ENCODE measurements at places on chromosomes 2 and 18.

DNA sequence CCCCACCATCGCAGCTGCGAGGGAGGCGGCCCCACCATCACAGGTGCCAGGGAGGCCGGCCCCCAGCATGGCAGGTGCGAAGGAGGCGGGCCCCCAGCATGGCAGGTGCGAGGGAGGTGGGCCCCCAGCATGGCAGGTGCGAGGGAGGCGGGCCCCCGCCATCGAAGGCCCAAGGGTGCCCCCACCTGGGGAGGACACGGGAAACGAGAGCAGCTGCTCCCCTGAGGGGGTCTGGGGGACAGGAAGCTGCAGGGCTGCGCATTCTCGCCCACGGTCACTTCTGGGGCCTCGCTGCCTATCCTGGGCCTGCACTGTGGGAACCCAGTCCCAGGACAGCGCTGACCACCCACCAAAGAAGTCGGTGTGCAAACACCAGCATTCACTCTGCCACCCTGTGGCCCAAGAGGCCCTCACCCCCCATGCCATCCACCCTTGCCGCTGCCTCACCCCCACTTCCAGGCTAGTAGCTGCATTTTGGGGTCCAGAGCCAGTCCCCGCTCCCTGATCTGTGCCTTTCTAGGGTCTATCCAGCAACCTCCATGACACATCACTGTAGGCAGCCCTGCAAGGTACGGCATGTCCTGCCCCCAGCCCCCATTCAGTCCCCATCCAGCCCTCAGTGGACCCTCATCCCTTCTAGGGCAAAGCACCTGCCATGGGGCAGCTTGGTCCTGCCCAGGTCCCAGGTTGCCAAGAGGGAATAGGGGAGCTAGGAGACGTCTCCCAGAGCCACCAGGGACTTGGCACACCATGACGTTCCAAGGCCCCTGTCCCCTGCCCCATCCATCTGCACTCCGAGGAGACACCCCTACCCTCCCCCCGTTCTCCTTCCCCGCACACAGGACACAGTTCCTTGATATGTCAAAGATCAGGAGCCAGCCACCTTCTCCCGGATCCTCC, 24.0 kb upstream of the GPC1 start:
- no peak for DNase-seq

GRCh38 chr18:8942021-8942908, 160.2 kb upstream of the NDUFV2 start:
- DNase-seq = no peak

DNA sequence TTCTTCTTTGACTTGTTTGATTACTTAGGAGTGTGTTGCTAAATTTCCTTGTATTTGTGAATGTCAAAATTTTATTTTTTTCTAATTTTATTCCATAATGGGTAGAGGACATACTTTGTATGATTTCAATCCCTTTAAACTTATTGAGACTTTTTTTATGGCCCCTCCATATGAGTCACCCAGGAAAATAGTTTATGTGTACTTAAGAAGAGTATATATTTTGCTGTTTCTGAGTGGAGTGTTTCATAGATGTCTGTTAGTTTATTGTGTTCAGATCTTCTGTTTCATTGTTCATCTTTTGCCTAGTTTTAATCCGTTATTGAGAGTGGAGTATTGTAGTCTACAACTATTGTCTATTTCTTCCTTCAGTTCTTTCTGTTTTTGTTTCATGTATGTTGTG, 81.9 kb downstream of the EPB41L5 start:
- no peak for DNase-seq

DNA sequence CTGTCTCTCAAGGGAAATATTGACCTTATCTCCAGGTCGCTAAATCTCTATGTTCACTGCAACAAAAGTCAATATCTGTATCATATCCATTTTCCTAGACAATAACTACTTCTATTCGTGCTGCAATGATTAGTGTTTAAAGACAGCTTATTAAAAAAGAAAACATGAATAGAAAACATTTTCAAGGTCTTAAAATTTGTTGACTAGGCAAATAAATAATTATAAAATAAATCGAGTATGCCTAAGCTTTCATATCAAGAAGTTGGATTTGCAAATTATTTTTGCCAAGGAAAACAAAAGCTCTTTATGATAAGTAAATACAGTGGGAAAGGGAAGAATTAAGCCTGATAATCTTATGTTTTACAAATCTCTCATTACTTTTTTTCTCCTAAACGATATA, 428.5 kb downstream of the NUP35 start:
- no peak for DNase-seq

DNA sequence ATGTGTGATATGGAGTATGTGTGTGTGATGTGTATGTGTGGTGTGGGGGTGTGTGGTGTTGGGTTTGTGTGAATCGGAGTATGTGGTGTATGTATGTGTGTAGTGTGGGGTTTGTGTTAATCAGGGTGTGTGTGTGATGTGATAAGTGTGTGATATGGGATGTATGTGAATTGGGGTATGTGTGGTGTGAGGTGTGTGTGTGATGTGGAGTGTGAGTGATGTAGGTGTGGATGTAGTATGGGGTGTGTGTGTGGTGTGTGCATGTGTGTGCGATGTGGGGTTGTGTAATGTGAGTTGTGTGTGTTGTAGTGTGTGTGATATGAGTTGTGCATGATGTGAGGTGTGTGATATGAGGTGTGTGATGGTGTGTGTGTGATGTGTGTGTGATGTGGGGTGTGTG, 54.4 kb downstream of the TWIST2 start:
- DNase-seq = no peak

DNA sequence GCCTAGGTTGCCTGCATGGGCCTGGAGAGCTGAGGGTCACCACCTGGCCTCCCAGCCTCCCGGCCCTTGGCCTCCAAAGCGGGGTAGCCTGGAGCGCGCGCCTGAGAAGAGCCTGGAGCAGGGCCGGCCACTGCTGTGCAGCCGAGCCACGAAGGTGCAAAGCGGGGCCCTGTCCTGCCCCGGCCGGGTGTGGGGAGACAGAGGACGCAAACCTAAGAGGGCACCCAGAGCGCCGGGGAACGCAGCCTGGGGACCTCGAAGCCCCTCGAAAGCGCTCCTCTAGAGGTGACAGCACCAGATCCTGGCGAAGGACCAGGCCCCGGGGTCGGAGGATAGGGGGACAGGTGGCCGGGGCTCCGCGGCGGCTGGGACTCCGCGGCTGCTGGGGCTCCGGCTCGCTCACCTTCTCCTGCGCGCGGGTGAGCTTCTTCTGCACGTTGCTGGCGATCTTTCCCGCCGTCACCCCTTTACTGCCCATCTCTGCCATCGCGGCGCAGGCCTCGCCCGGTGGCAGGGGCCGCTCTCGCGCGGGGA, 430 bp downstream of the BIN1 start:
- no peak for DNase-seq

- no peak for DNase-seq
Measured at GRCh38 chr2:30155889-30156658, 9.3 kb downstream of the YPEL5 start.

DNA sequence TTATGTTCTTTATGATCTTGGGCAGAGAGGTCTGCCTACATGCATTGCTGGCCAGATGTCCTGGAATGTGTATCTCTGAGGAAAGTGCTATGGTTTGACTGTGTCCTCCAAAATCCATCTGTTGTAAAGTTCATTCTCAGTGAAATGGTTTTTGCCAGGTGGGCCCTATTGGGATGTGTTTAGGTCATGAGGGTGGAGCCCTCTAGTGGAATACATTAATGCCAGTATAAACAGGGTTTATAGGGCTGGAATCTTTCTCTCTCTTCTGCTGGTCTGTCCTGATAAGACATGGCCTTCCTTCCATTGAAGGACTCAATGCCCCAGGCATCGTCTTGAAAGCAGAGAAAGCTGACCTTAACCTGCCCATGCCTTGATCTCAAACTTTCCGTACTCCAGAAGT, 258.5 kb downstream of the RPIA start:
- DNase-seq = no peak

- DNase-seq = no peak
Measured at GRCh38 chr2:175282886-175283285, 101.4 kb upstream of the ATP5MC3 start.

- no peak for DNase-seq
Measured at GRCh38 chr2:232543928-232544631, 4.6 kb downstream of the CHRNG start.

GRCh38 chr18:21996351-21996826, 173.0 kb upstream of the GATA6 start:
- no peak for DNase-seq

GRCh38 chr18:64678048-64678447, 529.2 kb upstream of the LINC00305 start:
- DNase-seq = no peak

DNA sequence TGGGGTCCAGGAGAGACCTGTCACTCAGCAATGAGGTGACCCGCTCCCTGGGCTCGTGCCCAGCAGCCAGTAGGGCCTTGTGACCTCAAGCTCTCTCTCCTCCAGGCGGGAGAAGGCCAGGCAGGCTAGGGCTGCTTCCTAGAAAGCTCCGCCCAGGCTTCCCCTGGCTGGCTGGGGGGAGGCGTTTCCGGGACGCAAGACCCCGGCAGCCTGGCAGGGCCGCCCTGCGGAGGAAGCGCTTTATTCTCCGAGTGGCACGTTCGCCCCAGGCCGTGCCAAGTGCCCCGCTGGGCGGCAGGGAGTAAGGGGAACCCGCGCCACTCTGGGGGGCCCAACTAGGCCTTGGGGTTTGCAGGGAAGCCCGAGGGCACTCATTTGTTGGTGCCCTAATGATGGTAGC, 21.2 kb upstream of the EPAS1 start:
- no peak for DNase-seq

DNA sequence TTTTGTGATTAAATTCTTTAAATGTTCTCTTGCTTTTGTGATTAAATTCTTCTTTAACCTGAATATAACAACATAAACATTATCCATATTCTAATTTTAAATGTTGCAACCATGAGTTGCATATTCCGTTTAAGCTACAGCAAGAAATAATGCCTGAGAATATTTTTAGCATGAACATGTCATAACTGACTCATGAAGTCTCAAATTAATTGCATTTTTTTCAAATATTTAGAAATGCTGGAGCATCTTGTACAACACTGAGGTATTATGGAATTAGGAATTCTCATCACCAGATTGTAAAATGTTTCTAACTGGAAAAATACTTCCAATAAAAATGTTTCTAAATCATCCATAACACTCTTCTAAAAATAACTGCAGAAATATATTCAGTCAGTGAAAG, 14.7 kb downstream of the ROCK2 start:
- DNase-seq = no peak

GRCh38 chr2:60821587-60822302, 59.6 kb upstream of the REL start:
- no peak for DNase-seq

GRCh38 chr2:88054782-88055370, 707 bp downstream of the KRCC1 start:
- no peak for DNase-seq

GRCh38 chr2:56013475-56013874, 89.9 kb upstream of the EFEMP1 start:
- DNase-seq = no peak

- no peak for DNase-seq
Measured at GRCh38 chr18:21548647-21549046, 51.9 kb downstream of the ESCO1 start.

DNA sequence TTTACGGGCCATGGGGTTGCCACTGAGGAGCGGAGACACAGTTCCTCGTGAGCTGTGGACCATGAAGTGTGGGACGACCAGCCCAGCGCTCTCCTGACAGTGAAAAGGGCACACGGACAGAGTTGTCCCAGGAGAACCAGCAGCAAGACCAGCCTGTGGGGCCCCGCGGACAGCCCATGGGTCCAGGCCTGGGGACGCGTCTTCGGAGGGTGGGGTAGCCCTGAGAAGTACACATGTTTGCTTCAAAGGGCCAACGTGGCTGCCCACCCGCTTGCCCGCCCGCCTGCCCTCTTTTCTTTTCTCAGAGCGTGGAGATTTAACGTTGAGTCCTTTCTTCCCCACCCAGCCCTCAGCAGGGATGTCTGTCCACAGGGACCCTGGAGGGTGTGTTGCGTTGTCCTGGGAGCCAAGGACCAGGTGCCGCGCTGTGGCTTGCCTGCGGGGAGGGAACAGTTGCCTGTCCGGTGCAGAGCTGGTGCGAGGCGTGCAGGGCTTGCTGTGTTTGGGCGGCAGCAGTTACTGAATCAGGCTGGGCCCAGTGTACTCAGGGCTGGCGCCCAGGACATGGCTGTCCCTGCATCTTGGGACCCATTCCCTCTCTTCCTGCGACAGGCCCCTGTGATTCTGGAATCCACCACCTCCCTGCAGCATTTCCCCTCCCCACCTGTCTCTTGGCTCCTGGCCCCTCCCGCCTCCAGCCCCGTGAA, 120.1 kb upstream of the HDAC4 start:
- no peak for DNase-seq

GRCh38 chr2:230976671-230977171, 19.2 kb upstream of the SPATA3 start:
- no peak for DNase-seq

DNA sequence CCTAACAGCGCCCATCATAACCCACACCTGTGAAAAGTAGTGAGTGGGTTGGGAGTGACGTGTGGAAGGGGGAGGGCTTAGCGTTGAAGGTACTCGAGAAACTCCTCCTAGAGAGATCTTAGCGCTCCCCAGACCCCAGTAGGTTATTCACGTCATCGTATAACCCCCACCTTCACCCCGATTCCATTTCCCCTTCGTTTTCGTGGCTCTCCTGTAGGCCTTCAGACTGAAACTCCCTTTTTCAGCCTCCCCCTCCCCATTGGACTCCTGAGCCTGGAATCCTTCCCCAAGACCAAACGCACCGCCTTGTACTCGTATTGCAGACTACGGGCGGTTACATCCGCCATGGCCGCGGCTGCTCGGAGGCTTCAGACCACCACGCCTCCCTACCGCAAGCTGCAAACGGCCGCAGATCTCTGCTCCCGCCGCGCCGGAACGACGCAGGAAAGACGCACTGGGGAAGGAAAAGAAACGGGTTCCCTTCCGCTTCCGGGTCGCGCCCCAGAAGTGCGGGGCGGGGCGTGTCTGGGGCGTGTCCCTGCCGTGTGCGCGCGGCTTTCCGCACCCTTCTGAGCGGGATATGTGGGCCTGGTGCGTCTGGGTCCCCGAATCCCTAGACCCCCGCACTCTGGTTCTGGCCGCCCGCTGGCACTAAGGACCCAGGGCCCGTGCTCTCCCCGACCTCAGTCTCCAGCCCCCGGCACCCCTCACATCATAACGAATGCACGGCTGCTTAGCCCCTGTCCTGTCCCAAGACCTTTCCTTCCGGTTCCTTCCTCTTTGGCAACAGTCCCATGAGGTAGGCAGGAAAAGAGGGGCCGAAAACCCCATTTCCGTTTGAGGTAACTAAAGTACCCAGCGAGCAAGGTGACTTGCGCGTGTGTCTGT, at the start of gene SNRNP200:
TSS of gene SNRNP200 (minus strand) at position 456 of the 888 bp plus-strand sequence. CDS start at position 347, 109 bp downstream.
- peak; percentile 91 for DNase-seq

GRCh38 chr2:197089655-197090054, 163.1 kb upstream of the PGAP1 start:
- no peak for DNase-seq

GRCh38 chr2:163665817-163666216, 70.0 kb downstream of the FIGN start:
- DNase-seq = no peak

GRCh38 chr18:56214706-56215105, 423.7 kb downstream of the TXNL1 start:
- DNase-seq = no peak

Data from stimulated activated CD4-positive, alpha-beta T cell treated with anti-CD3 and anti-CD28 coated beads, Interleukin-12 subunit alpha, Interleukin-12 subunit beta, amount 100 ng/mL, for 4 hours (primary cell).